WERI-Rb-1 (cell line): ENCODE measurements at places on chromosomes 3 and 15.

- DNase-seq, result peak; percentile 2
Measured at GRCh38 chr3:13109516-13109915, 36.3 kb upstream of the IQSEC1 start.

DNA sequence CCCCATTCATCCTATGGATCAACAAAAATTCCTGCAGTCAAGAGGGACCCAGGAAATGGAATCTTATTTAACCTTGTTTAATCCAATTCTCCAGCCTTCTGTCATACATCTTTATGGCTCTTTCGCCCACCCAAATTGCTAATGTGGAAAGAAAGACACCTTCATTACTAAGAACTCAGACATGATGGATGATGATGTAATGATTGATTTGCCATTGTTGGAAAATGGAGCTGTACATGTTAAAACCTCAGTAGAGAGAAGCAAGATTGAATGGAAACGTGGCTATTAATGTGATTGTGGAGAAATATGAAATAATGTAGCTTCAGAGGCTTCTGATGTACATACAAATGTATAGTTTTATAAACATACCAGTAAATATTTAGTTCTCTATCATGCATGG, 15.7 kb upstream of the PTPRG start:
- no peak for DNase-seq

DNA sequence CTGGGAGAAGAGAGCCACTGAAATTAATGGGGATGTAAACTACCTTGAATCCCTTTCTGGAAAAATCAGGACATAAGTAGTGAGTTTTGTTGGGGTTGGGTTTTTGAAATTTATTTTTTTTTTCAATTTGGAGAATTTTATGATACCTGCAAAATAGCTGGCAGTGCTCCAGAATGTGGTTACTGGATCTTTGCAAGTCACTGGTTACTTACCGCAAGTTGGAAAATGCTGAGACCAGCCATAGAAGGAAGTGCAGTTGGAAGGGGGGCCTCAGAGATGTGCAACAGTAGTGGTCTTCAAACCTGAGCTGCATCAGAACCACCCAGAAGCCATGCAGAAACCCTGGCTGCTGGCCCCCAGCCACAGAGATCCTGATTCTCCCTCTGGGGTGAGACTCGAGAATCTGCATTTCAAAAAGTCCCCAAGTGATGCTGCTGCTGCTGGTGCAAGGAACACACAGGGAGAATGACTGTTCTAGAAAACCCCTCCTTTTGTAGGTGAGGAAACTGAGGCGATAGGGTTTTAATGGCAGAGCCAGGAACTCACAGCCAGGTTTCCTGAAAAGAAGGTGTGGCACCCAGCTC, 39.7 kb downstream of the SEMA5B start:
- no peak for DNase-seq

GRCh38 chr3:114741066-114741465, 406.0 kb downstream of the ZBTB20 start:
- no peak for DNase-seq
